ENCODE measurements at places on chromosomes 2 and 18.

- DNase-seq, result no peak
These were observed 109.7 kb downstream of the CLIP4 start for GRCh38 chr2:29224693-29225551.

GRCh38 chr2:170816504-170817092, at the start of gene GAD1:
GAD1 (plus strand) TSS chr2:170816887; CDS start chr2:170818592, 1,705 bp downstream.
- DNase-seq, result peak; percentile 22

DNA sequence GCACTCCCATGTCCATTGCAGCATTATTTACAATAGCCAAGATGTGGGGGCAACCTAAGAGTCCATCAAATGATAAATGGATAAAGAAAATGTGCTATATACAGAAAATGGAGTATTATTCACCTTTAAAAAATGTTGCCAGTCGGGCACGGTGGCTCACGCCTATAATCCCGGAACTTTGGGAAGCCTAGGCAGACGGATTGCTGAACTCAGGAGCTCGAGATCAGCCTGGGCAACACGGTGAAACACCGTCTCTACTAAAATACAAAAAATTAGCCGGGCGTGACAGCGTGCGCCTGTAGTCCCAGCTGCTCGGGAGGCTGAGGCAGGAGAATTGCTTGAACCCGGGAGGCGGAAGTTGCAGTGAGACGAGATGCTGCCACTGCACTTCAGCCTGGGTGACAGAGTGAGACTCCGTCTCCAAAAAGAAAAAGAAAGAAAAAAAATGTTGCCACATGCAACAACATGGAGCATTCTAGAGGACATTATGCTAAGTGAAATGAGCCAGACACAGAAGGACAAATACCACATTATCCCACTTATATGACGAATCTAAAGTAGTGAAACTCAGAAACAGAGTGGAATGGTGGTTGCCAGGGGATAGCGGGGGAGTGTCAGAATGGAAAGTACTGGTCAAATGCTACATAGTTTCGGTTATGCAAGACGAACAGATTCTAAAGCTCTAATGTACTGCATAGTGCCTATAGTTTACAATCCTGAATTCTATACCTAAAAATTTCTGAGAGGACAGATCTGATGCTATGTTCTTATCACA, 1385.6 kb upstream of the TMEFF2 start:
- no peak for DNase-seq

GRCh38 chr2:75200140-75201096, 1.1 kb upstream of the TACR1 start:
- no peak for DNase-seq

DNA sequence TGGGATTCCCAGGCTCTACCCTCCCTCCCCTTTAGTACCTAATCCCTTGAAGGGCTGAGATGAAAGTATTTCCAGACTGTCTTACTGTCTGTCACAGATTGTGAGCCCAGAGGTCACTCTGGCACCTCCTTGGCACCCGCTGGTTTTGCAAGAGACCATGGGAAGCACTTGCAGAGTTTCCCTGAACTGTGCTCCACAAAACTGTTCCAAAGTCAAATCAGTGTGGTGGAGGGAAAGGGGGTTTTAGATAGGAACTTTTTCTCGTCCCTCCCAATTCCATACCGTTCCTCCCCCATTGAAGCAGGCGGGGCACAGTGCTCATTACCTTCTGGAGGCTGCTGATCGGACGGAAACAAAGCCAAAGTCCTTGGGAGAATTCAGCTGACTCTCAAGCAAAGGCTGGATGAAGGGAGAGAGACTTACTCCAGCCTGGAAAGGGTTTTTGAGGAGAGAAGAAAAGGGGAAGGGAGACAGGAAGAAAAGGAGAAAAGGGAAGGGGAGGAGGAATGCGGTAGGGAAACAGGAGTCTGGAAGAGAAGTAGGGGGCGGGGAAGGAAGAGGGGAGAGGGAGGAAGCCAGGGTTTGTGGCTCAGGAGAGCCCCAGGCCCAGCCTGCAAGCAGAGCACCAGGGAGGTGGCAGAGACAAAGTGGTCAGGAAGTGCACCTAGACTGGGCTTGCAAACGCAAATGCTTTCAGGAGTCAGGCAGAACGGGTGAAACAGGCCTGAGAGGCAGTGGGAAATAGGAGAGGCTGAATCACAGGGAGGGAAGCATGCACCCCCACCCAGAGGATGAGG, 88.4 kb upstream of the SP3 start:
- DNase-seq, result no peak

DNA sequence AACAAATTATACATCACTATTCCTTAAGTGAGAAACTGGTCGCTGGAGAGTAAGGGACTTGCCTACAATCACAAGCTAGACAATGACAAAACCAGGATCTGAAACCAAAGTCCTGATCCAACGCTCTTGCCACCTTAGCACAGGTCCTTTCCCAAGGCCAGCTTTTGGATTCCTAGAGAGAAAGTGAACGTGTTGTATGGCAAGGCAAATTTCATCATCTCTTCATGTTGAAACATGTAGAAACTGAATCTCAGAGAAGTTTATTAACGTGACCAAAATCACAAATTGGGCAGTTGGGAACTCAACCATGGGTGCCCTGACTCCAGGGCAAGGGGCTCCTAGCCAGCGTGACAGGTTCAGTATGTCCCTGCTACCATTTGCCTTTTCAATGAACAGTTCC, 118.2 kb downstream of the VWC2L start:
- no peak for DNase-seq

DNA sequence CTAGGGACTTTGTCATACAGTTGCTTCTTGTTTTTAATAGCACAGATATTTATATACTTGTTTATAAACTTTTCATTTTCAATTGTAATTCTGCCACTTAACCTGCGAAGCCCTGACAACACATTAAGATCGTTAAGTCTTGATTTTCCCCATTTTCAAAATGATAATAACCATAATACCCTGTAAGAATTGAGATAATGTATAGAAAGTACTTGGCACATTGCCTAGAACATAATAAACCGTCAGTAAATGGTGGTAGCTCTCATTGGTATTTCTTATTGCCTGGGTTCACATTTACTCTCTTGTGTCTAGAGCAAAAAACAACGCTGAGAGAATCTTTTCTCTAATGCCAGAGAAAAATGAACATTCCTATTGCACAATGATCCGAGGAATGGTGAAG, 18.6 kb downstream of the PTCD3 start:
- DNase-seq, result no peak

Measured in activated naive CD4-positive, alpha-beta T cell (primary cell).